ENCODE measurements at places on chromosomes 6 and 20.

GRCh38 chr6:82781620-82782204, 283.9 kb downstream of the UBE3D start:
- no peak for DNase-seq

GRCh38 chr6:135329851-135330803, 149.0 kb downstream of the MYB start:
- DNase-seq: no peak

GRCh38 chr6:108592371-108593337, 31.9 kb downstream of the FOXO3 start:
- DNase-seq: no peak

DNA sequence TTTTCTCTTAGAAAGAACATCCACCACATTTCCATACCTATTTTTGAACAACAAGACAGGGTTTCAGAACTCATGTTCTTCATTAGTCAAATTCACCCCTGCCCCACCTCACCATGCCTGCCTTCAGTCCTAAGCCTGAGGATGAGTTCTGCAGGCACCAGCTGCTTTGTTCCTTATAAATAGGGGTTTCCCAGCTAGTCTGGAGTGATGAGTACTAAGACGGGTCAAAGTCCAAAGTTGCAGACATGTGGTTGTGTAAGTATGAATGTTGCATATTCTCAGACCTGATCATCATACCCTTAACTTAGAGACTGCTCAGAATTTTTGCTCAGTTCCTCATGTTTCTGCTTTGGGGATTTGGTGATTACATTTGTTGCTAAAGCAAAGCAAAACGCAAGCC, 257.7 kb upstream of the CDYL start:
- DNase-seq: no peak

- no peak for DNase-seq
Observed at GRCh38 chr20:45578231-45578630, 853 bp downstream of the WFDC8 start.

GRCh38 chr6:3455569-3456394, 1.1 kb downstream of the SLC22A23 start:
- no peak for DNase-seq
